ENCODE measurements at places on chromosomes 3 and 15.

DNA sequence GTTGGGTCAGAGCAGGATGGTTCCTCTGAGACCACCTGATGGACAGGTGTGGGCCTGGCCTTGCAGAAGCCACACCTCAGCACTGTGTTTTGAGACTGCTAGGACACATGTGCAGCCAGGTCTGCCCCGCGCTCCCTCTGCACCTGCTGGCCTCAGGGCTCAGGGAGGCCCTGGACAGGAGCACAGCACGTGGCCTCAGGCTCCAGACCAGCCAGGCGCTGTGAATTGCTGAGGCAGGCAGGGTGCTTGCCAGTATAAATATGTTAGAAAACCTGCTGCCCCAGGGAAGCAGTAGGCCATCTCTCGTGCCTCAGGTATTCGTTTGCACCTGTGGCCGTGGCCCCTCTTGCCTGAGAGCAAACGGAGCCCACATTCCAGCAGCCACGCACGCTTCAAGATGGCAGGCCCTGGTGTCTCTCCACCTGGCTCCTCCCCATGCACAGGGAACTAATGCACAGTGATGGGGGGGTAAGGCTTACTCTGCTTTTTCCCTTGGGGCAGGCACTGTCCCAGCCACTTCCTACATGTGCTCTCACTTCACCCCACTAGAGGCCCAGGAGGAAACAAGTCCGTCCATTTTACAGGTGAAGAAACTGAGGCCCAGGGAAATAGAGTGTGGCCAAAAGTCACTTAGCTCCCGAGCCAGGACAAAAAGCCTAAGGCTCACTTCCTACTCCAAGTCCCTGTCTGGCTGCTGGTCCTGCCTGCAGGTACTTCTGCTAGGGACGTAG lies 20.4 kb downstream of the SEC61A1 start:
- no peak for DNase-seq

DNA sequence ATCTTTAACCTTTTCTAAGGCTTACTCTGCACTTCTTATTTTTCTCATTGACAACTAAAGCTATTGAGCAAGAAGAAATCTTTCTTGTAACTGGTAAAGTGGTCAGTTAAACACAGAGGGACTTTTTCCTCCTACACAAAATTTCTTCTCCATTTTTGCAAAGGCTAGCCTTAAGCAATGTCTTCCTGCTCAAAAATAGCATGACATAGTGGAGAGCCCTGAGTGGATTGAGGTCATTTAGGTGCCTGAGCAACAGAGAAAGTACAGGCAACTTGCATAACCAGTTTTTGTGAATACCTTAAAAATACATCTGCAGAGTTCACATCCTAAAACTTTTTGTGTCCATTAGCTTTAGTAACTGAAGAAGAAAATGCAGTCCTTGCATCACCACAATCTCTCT lies 144.7 kb upstream of the TTC14 start:
- no peak for DNase-seq

GRCh38 chr15:89985111-89985510 lies 16.0 kb upstream of the ZNF710 start:
- no peak for DNase-seq

- DNase-seq, result peak; percentile 46
Observed at GRCh38 chr3:69212411-69213160, 90.2 kb upstream of the LMOD3 start.

GRCh38 chr3:27591312-27592210 lies 107.4 kb upstream of the SLC4A7 start:
- DNase-seq, result peak; percentile 37

GRCh38 chr3:155760653-155761052 lies 15.8 kb upstream of the PLCH1 start:
- DNase-seq, result no peak

GRCh38 chr15:52006702-52007340 lies 12.2 kb upstream of the MAPK6 start:
- no peak for DNase-seq

DNA sequence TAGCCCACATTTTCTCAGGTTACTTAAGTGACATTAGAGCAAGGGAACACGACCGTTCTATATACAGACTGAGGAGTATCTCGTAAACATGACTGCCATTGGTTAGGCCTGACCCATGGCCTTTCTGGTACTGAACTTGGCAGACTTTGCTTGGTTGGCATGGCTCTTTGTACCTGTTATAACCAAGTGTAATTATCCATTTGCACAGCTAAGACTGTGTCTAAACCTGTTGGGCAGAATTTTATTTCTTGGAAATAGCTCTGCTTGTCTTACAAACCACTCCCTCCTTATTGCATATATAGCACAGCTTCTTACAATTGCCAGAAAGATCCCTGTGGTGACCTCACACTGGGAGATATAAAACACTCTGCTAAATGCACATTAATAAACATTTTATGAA lies 106.9 kb downstream of the P2RY1 start:
- DNase-seq, result no peak

- no peak for DNase-seq
Observed at GRCh38 chr3:155227141-155227540, 66.3 kb downstream of the STRIT1 start.

Measured in CD4-positive, alpha-beta T cell treated with Interleukin-15 for 4 hours (primary cell).